Prostate gland (tissue), 2 donors: ENCODE measurements at places on chromosomes 2 and 18. TPM values are rescaled to one million over a fixed set of nuclear protein-coding genes. Genes with fewer than 3 reads are reported as not detected.
A peak's percentile ranks its signal among the peaks of the same experiment; 100 is the strongest.

Gene MTX2
- total RNA-seq: 47.6 TPM

Gene ACMSD
- not detected for total RNA-seq

- no peaks in the 10 kb centered on the region for H3K36me3 ChIP-seq
- peak within 1 kb of the TSS; percentile 33 for H3K27ac ChIP-seq
- DNase-seq: peak; percentile 17
- H3K4me1 ChIP-seq: no peaks in the 10 kb centered on the region
- H3K27me3 ChIP-seq: no peaks in the 10 kb centered on the region
Observed at GRCh38 chr2:168801961-168802858, at the start of gene NOSTRIN. Gene NOSTRIN, plus strand, starts transcription at chr2:168802637. Its CDS starts 10 bp downstream, at chr2:168802647.

DNA sequence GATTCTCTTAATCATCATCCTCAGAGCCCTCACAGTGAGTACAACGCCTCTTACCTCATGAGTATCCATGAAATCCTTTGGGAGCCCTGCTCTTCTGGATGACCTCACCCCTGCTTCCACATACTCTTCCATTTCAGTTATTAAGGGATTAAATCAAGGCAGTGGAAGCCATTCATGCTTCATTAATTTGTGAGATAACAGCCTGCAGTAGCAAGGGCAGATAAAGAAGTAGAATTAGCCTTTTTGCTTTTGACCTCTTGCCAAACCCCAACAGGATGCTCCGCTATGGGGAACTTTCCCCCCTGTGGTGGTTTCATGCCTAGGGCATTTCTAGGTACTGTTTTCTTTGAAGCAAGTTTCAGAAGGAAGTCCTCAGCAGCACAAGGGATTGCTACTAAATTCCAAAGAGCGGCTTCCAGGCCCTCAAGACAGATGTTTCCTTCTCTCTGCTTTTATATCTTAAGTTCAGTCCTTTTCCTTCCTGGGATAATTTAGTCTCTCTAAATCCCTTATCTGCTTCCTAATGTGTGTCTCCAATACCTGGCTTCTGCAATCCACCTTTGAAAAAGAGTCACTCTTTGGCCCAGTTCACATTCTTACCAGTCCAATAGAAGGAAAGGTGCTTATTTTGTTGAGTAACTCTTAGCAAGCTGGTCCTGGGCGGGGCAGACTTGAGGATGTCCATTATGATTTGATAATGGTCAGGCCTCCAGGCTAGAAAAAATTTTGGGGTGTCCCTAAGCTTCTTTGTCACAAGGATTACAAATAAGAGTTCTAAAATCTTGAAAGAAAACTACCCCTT is 76.9 kb downstream of the MYO1B start:
- H3K27me3 ChIP-seq: no peaks in the 10 kb centered on the region
- H3K27ac ChIP-seq: no peak overlapping the region
- no peak for DNase-seq
- H3K4me3 ChIP-seq: no peak overlapping the region

DNA sequence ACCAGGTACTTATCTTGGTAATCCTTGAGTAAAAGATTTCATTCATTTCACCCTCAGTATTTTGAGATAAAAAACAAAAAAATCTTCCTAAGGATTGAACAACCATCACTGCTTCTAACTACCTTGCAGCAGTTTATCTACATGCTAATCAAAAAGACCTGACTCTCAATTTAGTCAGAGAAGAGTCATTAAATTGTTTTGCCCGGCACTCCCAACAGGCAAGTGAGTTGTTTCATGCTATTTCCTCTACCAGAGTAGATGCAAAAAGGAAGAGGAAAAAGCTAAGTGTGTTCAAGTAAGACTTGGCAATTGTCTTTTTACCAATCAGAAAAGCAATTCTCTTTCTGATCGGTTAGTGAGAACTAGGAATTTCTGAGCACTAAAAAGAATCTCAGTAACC is 39.5 kb downstream of the MYO5B start:
- H3K27ac ChIP-seq: no peak overlapping the region
- H3K27me3 ChIP-seq: no peaks in the 10 kb centered on the region
- H3K4me3 ChIP-seq: no peak overlapping the region
- no peak for DNase-seq
- H3K36me3 ChIP-seq: no peaks in the 10 kb centered on the region
